ENCODE measurements at places on chromosomes 12 and 14.

GRCh38 chr12:54624315-54625279 lies 10.1 kb downstream of the LACRT start:
- no peak for DNase-seq

DNA sequence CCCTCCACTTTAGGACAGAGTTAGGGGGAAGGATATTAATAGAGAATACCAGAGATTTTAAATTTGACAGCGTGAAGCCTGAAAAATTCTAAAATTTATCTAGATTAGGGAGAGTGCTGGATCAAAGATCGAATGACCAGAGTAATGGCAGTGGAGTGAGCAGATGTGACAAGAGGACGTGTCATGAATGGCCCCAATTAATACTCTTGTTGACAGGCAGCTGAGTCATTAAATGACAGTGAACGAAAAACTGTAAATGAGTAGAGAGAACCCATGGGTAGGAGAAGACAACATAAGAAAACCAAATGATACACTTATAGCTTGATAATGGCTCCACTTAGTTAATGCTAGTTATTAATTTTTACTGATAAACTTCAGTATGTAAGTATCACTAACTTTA lies 73.9 kb upstream of the PLEKHA5 start:
- no peak for DNase-seq

GRCh38 chr12:54701940-54702592 lies 53.9 kb upstream of the DCD start:
- peak; percentile 10 for DNase-seq

GRCh38 chr12:93040367-93040766 lies 111.3 kb upstream of the EEA1 start:
- DNase-seq: no peak

GRCh38 chr12:99009654-99010296 lies 364.7 kb downstream of the APAF1 start:
- DNase-seq: no peak

DNA sequence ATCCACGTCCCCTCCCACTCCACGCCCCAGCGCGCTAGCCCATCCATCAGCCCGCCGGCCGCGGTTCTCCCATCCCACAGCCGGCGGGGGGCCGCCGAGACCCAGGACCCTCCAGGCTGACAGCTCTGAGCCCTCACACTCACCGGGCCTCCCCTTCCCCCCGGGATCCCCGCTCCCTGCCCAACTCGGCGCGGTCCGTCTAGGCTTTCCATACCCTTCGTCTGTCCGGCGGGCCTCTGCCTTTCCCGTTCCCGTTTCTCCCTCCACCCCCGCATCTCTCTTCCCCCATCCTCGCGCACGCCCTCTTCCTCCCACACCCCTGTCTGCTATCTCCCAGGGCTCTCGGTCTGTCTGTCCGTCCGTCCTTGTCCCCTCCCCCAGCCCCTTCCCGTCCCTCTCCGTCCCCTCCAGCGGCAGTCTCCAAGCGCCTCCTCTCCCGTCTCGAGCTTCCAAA lies 726 bp downstream of the ZFHX2 start:
- DNase-seq: no peak

GRCh38 chr12:93089805-93090569 lies 160.9 kb upstream of the EEA1 start:
- peak; percentile 49 for DNase-seq

Measured in fibroblast of skin of left quadriceps (primary cell).